ENCODE measurements at places on chromosomes 7 and 10.

- no peak for DNase-seq
Measured at GRCh38 chr7:151550656-151551286, 31.1 kb upstream of the RHEB start.

DNA sequence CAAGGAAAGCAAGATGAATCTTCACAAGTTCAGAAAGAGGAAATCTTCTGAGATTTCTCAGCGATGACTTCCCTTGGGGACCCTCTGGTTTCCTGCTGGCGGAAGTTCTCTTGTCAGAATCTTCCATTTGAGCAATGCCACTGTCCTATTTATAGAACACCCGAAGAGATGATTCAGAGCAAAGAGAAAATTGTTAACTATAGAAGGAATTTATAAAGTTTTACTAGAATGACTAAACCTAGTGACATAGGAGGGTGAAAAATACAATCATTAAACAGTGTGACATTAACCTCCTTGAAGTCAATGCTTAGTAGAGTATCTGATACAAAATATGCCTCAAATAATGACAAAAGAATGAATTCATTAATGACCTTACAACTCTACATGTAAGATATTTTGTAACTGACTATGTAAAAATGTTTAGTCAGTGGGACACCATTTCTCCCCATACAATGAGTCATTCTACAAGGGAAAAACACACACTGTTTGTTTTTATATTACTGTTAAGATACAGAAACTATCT lies 206.5 kb upstream of the CNTNAP2 start:
- no peak for DNase-seq

- no peak for DNase-seq
Measured at GRCh38 chr7:2079332-2080059, 153.2 kb downstream of the MAD1L1 start.

DNA sequence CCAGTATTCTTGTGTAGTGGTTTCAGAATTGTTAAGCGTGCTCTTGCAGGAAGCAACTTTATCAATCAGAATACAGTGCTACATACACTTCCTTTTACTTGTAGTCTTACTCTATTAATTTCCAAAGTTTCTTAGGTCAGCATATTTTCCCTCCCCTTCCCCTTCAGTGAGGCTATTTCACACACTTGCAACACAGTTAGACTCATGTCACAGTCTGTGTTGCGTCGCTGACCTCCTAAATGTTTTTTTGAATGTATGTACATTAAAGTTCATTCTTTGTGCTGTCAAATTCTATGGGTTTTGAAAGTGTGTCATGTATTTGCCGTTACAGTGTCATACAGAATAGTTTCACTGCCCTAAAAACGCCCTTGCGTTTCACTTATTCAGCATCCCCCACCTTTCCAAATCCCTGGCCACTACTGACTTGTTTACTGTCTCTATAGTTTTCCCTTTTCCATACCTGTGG lies 5.4 kb upstream of the HKDC1 start:
- DNase-seq = no peak

- no peak for DNase-seq
Measured at GRCh38 chr7:77254915-77255314, 55.3 kb upstream of the FGL2 start.

- no peak for DNase-seq
Measured at GRCh38 chr10:61765176-61766087, 102.7 kb downstream of the CABCOCO1 start.

DNA sequence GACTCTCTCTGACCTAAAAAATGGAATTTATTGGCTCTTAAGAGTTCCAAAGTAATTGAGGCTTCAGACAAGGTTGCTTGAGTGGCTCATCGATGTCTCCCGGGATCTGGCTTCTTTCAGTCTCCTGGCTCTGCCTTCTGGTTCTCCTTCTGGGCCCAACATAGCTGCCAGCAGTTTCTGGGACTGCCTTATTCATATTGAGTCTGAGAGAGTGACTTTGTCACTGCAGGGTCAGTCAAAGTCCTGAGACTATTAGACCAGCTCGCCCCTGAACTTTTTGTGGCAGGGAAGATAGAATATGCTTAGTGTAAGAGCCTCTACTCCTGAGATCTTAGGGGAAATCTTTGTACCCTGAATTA lies 94.0 kb downstream of the MMRN2 start:
- DNase-seq = no peak

DNA sequence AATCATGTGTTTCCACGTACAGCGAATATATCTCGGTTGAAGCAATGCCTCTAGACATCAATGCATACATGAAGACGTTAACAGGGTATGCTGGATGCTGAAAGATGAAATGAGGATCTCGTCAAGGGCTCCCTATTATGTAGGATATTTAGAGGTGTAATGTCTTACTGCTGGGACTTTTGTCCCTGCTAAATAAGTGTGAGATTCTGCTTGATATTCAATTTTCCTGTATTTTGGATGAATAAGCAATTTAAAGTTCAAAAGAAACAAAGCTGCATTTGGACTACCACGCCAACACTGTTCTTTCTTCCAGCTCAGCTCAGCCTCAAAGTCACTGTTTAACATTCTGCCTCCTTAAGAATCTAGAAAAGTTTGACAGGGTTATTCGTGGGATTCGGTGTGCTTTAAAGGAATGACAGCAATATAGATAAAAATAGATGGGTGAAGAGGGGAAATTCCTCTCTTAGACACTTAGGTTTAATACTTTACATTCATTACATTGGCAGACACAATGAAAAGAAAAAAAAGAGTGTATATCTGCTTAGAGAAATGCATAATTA lies 110.1 kb upstream of the RHEB start:
- DNase-seq = no peak

- peak; percentile 44 for DNase-seq
Measured at GRCh38 chr10:27242951-27243551, 2.5 kb upstream of the ACBD5 start.

GRCh38 chr7:77501192-77501515 lies 35.9 kb upstream of the PTPN12 start:
- DNase-seq = no peak

- no peak for DNase-seq
Measured at GRCh38 chr7:64951250-64951848, 39.5 kb downstream of the ZNF117 start.

GRCh38 chr10:29959586-29959985 lies 99.8 kb downstream of the JCAD start:
- DNase-seq = no peak

GRCh38 chr10:24462889-24463552 lies 254.1 kb downstream of the KIAA1217 start:
- DNase-seq = no peak

- DNase-seq = no peak
Measured at GRCh38 chr7:36762394-36762793, 38.1 kb upstream of the AOAH start.

Measured in activated CD8-positive, alpha-beta memory T cell treated with anti-CD3 and anti-CD28 coated beads for 48 hours (primary cell).